ENCODE measurements at places on chromosomes 11 and 22. TPM values are rescaled to one million over a fixed set of nuclear protein-coding genes. Genes with fewer than 3 reads are reported as not detected.

- no peak for DNase-seq
- H3K4me1 ChIP-seq = peaks cover 22% of the 10 kb centered on the region
- peaks cover 10% of the 10 kb centered on the region for H3K36me3 ChIP-seq
- H3K27me3 ChIP-seq = no peaks in the 10 kb centered on the region
- no peak overlapping the region for H3K4me3 ChIP-seq
- no peak overlapping the region for H3K27ac ChIP-seq
These were observed 17.5 kb upstream of the MYH9 start for GRCh38 chr22:36405221-36405661.

- H3K36me3 ChIP-seq = peaks cover 19% of the 10 kb centered on the region
- H3K27me3 ChIP-seq = no peaks in the 10 kb centered on the region
- H3K4me3 ChIP-seq = no peak overlapping the region
- H3K27ac ChIP-seq = no peak overlapping the region
- no peak for DNase-seq
These were observed 13.5 kb downstream of the SLC43A1 start for GRCh38 chr11:57501953-57502352.

DNA sequence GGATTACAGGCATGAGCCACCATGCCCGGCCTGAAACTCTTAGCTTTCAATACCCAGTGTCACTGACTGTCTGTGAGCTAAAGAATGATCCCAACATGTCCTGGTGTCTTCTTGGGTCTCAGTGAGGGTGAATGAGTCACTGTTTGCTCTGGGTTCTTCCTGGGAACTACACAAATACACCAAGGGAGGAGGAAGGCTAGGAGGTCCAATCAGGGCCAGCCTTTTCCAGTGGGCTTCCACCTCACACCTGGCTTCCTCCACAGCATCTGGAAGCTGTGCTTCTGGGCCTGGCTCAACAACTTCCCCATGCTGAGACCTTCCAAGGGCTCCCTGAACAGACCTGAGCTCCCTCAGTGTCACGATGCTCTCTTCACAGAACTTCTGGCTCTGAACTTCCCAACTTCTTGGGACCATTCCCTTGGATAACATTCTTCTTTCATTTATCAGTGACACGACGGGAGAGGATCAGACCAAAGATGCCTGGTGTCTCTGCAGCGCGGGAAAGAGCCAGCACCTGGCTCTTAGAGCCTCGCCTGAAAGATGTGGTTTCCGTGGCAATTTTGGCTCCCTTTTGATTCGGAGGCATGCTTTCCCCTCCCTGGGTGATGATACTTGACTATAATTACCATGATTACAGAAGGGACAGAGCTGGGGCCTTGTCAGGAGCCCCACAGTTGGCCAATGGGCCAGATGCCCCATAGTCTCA is 22.3 kb upstream of the CHRM4 start:
- no peak for DNase-seq
- peaks cover 11% of the 10 kb centered on the region for H3K36me3 ChIP-seq
- H3K27me3 ChIP-seq = no peaks in the 10 kb centered on the region
- no peak overlapping the region for H3K4me3 ChIP-seq
- H3K27ac ChIP-seq = no peak overlapping the region
- no peaks in the 10 kb centered on the region for H3K4me1 ChIP-seq

GRCh38 chr22:40729284-40729683 is 50.0 kb downstream of the MCHR1 start:
- H3K4me3 ChIP-seq = no peak overlapping the region
- no peaks in the 10 kb centered on the region for H3K27me3 ChIP-seq
- DNase-seq = no peak
- H3K27ac ChIP-seq = no peak overlapping the region
- peaks cover 12% of the 10 kb centered on the region for H3K4me1 ChIP-seq

GRCh38 chr11:70476669-70477068 is 78.3 kb downstream of the CTTN start:
- H3K27me3 ChIP-seq = no peaks in the 10 kb centered on the region
- peaks cover 19% of the 10 kb centered on the region for H3K36me3 ChIP-seq
- H3K4me1 ChIP-seq = peaks cover 2% of the 10 kb centered on the region
- no peak overlapping the region for H3K4me3 ChIP-seq
- no peak for DNase-seq

MLC1 gene
- not detected for total RNA-seq

ENTHD1 gene
- not detected for total RNA-seq

SHANK3 gene
- total RNA-seq = 2.1 TPM

Data from Calu3 (cell line).